ENCODE measurements at places on chromosomes 2 and 18. TPM values are rescaled to one million over a fixed set of nuclear protein-coding genes. Genes with fewer than 3 reads are reported as not detected.

Gene FNDC4
- 13.4 TPM for total RNA-seq

Gene CCDC150
- 2.7 TPM for total RNA-seq

Gene SERPINB11
- total RNA-seq, result not detected

Gene RPIA
- total RNA-seq, result 24.4 TPM

Gene TTC32
- total RNA-seq, result 6.8 TPM

Gene RAB12
- total RNA-seq, result 26.3 TPM

Gene CCDC85A
- 1.8 TPM for total RNA-seq

Gene DSC2
- 12.6 TPM for total RNA-seq

Gene TCF23
- 0.12 TPM for total RNA-seq

Gene PLGLB2
- 1.6 TPM for total RNA-seq

Gene C2orf80
- not detected for total RNA-seq

Gene CAPN14
- total RNA-seq, result 0.14 TPM

Gene HRH4
- not detected for total RNA-seq

Gene LIMS3
- total RNA-seq, result 3.1 TPM

Gene MOCOS
- 7.5 TPM for total RNA-seq

Gene ITM2C
- 195 TPM for total RNA-seq

Gene NFU1
- total RNA-seq, result 37.6 TPM

Gene STAT4
- 4.8 TPM for total RNA-seq

Gene ALPI
- 1.0 TPM for total RNA-seq

Gene FLACC1
- 3.4 TPM for total RNA-seq

Gene FOSL2
- 162 TPM for total RNA-seq

Gene IL1A
- 0.66 TPM for total RNA-seq

Gene TEKT4
- total RNA-seq, result 0.14 TPM

Gene FAP
- 1.8 TPM for total RNA-seq

Gene ABCG8
- 2.6 TPM for total RNA-seq

Gene FAM228A
- 1.0 TPM for total RNA-seq

Gene ZNF397
- 33.1 TPM for total RNA-seq

Gene TOGARAM2
- 3.5 TPM for total RNA-seq

Gene SLC30A3
- not detected for total RNA-seq

Gene RUFY4
- 0.17 TPM for total RNA-seq

Gene TBR1
- not detected for total RNA-seq

Gene TRPM8
- total RNA-seq, result 0.12 TPM

Gene GBX2
- not detected for total RNA-seq

Gene PSMD14
- total RNA-seq, result 36.2 TPM

Gene TIA1
- 124 TPM for total RNA-seq

Gene SKA1
- 0.55 TPM for total RNA-seq

Gene NCL
- total RNA-seq, result 263 TPM

Gene TFPI
- total RNA-seq, result 45.6 TPM

Gene DOK6
- 9.6 TPM for total RNA-seq

Gene POMC
- 6.8 TPM for total RNA-seq

Gene CCL20
- 1.0 TPM for total RNA-seq

Gene ALLC
- total RNA-seq, result 0.81 TPM

Gene FASTKD2
- total RNA-seq, result 16.9 TPM

Data from mucosa of gallbladder (tissue), 1 donor.